ENCODE measurements at places on chromosomes 5 and 9.
A peak's percentile ranks its signal among the peaks of the same experiment; 100 is the strongest.

DNA sequence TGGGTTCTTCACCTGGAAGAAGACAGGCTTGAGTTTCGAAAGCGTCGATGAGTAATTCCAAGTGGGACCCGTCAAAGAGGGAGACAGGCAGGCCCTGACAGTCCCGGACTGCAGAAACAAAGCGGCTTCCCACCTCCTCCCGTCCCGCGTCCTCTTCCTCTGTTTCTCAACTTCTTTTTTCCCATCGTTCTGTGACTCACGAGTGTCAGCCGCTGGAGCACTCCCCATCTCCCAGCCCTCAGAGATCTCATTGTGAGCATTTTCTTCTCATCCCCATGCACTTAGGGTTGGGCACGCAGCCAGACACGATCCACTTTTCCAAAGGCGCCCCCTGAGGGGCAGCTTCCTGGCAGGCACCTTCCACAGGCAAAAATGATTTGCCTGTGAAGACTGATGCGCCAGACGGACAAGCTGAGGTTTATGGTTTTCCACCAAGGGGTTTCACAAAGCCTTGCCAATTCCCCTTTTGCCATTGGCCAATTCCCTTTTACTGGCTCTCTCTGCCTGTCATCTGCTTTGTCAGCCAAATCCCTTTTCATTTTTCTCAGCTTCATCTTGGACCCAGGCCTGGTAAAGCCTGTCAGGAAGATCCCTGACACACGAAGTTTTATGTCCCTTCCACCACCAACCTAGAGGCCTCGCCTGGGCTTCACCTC, 86.5 kb upstream of the ANKRD55 start:
- no peak for DNase-seq

DNA sequence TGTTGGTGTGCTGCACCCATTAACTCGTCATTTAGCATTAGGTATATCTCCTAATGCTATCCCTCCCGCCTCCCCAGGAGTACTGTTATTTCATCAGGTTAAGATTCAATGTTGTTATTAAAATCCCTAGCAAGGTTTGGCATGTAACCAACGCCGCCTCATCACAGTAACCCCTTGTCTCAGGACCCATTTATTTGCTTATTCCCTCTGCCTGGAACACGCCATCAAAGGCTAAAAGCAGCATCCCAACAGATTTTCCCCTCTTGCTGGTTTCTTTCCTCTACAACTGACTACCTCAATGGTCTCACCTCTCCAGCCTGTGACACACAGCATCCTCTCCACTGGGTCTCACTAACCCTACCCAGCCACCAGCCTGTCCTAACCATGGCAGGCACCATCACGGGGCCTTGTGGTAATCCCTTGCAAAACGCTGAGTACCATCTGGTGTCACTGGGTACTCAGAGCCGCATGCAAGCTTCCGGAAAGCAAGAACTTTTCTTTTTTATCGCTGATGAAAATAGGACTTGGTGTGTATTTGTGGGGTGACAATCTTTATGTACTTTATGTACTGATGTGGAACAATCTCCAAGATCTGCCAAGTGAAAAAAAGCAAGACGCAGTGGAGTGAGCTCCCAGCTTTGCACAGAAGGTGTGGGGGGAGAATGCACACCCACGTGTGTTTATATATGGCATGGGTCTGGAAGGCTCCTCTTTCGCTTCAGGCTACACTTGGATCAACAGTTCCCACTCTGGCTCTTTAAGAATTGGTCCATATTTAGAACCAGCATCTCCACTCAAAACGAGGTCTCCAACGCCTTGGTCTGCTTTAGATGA, 6.1 kb downstream of the RPS14 start:
- peak; percentile 76 for DNase-seq

- no peak for DNase-seq
Observed at GRCh38 chr5:100709771-100710170, 174.6 kb downstream of the FAM174A start.

DNA sequence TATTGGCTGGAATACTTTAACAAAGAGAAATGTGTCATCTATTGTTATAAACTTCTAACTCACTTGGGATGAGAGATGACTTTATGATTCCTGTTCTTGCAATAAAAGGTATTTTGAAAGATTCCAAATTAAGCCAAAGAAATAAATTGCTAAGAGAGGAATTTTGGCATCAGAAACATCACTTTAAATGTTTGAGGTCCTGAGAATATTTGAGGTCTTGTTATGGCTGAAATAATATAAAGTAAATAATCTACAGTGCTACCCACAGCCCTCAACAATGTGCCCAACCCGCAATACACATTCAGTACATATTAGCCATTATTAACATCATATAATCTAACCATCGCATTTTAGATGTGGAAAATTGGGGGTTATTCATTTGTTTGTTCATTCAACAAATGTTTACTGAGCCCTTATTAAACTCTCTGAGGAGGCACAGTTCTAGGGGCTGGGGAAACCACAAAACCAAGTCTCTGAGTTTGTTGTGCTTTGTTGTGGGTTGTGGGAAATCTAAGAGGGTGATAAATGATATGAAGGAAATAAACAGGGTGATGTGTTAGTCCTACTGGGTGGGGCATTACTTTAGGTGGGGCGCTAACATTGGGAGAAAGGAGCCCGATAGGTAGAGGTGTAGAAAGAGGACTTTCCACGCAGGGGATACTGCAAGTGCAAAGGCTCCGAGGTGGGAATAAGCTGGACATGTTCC, 135.2 kb upstream of the CLINT1 start:
- DNase-seq, result no peak

DNA sequence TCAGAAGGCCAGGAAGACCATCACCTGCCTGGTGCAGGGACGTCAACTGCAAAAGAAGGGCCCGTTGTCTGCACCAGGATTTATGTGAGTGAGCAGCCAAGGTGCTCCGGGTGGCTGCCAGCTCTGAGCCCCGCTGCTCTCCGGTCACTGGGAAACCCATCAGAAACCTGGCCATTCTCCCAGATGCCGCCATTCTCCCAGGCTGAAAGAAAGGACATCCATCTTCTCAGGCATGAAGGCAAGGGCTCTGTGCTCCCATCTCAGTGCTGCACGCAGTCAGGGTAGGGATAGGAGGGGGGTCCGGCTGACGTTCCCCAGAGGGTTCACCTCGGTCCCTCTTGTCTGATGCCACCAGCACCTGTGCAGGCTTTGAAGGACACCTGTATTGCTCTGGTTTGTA, 158.4 kb downstream of the ERCC6L2 start:
- no peak for DNase-seq

DNA sequence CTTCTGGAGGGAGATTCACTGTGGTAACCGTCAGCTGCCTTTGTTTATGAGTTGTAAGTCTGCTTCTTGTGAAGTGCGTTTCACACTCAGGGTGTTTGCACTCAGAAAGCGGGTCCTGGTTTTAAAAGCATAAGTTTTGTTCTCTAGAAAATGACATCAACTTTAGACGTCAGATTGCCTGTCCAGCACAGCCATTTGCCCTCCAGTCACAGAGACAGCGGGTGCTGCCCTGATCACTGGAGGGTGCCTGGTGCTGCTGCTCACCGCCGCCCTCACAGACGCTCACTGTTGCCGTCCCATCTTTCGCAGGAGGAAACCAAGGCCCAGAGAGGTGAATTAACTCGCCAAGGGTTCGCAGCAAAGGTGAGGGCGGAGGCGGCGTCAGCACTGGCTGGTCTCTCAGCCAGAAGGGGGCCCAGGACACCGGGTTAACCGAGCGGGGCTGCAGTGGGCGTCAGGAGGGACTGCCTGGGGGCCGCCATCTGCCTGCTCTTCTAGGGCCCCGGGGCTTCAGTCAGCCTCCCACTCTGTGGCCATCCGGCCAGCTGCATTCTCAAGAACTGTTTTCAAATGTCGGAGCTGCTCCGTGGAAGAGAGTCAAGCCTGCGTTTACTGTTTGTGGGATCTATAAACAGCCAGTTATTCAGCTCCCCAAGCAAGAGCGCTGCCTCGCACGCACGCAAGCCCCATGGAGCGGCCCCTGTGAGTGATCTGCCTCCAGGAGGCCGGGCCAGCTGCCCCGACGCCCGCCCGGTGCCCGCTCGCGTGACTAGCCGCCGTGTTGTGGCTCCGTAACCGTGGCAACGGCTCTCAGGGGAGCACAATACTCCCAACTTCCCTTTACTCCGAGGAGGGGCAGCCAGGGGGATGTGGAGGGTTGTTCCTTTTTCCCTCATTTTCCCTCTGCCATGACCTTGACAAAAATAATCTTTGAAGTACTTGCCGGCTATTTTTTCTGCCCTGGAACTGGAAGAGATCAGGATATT, 43.4 kb upstream of the EXOC3 start:
- DNase-seq, result no peak

DNA sequence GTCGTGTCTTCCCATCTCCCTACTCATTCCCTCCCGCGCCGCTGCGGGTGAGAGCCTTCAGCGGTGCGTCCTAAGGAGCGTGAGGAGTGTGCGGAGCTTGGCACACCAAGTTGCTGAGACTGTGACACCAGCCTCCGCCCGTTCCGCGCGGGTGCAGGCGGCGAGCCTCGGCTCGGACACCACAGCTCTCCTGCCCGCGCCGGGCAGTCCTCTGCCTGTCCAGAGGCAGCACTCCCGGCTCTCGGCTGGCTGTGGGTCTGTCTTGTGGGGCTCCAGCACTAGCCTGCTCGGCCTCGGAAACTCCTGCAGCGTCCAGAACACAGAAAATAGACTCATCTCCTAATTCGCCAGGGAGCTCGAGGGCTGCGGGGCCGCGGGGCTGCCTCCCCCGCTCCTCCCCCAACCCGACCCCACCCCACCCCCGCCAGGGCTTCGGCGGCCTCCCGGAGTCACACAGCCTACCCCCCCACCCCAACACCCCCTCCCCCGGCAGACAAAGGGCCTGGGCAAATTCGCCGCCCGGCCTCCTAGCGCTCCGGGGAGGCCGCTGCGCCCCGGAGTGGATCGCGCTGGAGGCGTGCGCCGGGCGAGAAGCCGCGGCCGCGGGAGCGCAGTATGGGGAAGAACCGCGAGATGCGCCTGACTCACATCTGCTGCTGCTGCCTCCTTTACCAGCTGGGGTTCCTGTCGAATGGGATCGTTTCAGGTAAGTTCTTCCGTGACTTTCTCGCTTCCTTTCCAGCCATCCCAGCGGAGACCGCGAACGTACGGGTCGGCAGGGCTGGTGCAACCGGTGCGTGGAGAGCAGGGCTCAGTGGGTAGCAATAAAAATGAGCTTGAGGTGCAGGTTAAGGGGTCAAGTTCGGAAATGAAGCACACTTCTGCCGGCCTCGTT, at the start of gene ADAMTS19:
TSS of gene ADAMTS19 (plus strand) at position 522 of the 895 bp plus-strand sequence. CDS start at position 616, 94 bp downstream.
- peak; percentile 38 for DNase-seq

- DNase-seq, result no peak
Observed at GRCh38 chr5:176870110-176870591, 29.0 kb downstream of the HK3 start.

DNA sequence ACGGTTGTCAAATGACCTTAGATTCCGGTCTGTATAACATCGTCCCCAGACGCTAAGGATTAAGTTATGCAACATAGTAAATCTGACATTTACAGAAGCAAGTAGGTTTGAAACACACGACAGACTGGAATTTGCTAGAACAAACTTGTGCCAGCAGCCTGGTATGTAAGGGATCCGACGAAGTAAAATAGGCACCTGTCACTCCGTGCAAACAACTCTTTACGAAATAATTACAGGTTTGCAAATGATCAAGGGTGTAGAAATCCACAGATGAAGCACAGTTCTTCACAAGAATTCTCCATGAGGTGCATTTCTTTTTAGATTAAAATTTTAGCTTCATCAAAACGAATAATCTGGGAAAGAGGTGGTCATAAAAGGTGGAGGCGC, 508 bp downstream of the MOCS2 start:
- DNase-seq, result no peak

GRCh38 chr5:42879291-42879690, 67.6 kb upstream of the SELENOP start:
- no peak for DNase-seq

DNA sequence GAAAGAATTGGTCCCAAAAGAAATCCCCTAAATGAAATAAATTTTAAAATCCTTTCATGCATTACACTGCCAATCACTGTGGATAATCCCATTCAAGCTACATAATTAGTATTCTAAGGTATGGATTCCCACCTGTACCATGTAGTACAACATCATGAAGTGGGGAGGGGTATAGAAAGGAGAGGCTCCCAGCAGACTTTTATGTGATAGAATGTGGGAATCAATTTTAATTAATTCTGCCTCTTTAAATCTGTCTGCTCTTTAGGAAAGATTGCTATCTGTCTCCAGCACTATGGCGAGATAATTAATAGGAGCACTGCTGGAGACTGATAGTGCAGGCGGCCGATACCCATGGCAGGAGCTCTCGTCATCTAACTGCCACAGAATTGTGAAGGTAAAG, 95.4 kb downstream of the CDH12 start:
- no peak for DNase-seq

DNA sequence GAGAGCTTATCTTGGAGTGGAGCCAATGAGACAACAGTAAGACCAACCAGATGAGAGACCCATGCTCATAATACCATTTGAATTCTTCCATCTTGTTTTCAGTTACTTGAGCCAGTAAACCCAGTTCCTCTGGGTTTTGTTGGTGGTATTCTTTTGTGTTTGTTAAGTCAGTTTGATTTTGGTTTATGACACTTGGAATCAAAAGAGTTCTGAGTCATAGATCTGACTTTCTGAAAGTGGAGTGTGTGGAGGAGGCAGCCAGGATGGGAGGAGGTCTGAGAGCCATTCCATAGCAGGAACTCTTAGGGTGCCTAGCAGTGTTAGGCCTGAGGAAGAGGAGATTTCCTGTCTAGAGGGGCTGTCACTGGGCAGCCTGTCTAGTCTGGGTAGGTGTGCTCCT, 24.6 kb upstream of the PANK3 start:
- DNase-seq, result no peak

DNA sequence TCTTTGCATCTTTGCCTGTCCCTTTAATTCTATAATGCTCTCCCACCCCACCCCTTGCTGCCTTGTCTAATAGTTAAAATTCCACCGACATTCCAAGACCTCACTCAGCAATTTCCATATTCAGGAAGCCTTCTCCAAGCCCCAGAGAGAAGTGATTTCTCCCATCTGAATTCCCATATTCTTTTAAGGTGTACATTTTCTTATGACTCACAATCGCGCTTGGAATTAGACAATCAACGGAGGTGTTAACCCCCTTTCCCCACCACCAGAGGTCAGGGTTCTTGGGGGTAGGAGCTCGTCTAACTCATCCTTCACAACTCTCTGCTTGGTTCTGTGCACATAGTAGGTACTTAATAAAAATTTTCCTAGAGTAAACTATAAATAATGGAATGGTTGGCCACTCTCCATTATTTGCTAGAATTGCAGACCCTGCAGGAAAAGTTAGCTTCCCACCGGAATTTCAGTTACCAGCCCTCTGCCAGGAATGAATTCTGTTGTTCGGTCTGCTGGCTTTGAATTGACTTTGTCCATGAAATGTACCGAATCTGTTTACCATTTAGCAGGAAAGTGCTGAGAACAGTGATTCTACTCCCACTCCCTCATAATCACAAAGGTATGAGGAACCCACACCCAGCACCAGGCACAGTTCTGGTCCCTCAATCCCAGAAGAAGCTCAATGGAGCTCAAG, 5.0 kb downstream of the KCNIP1 start:
- no peak for DNase-seq

GRCh38 chr5:43006424-43007202, 33.5 kb downstream of the ANXA2R start:
- DNase-seq, result no peak

GRCh38 chr5:83353231-83353630, 118.3 kb upstream of the VCAN start:
- no peak for DNase-seq
